Type B pancreatic cell (in vitro differentiated cells): ENCODE measurements at places on chromosomes 7 and 10. TPM values are rescaled to one million over a fixed set of nuclear protein-coding genes. Genes with fewer than 3 reads are reported as not detected.

IL6 gene
- 1.8 TPM in 1 of 2 replicates, not detected in the other for total RNA-seq

WAC gene
- total RNA-seq: 110 and 115 TPM in 2 replicates

FFAR4 gene
- total RNA-seq: 0.70 and 1.2 TPM in 2 replicates

SPDYE6 gene
- not detected in 2 replicates for total RNA-seq

DNA sequence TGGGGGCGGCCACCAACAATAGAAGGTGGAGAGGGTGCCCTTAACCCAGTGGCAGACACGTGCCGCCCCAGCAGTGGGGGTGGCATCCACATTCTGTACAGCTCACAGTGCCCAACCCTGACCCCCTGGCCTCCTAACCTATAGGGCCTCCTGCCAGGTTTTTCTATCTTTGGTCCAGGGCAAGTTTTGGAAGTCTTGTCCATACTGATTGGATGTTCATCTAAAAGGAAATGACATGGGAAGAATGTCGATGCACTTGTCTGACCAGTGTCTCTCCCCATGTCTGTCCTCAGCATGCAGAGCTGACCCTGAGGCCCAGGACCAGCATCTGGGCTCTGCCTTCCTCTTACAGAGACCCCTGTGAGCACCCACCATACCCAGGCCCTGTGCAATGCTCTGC is 32.3 kb upstream of the ANTXRL start:
- H3K4me1 ChIP-seq: no peaks in the 10 kb centered on the region
- no peaks in the 10 kb centered on the region for H3K36me3 ChIP-seq
- H3K4me3 ChIP-seq: no peak overlapping the region
- DNase-seq: no peak
- H3K27me3 ChIP-seq: peaks cover 3% of the 10 kb centered on the region

GRCh38 chr7:83347945-83348444 is 185.3 kb upstream of the PCLO start:
- H3K27ac ChIP-seq: no peak overlapping the region
- H3K4me1 ChIP-seq: no peaks in the 10 kb centered on the region
- no peaks in the 10 kb centered on the region for H3K27me3 ChIP-seq
